GM03348 (cell line): ENCODE measurements at places on chromosomes 1 and 21.

- peak; percentile 32 for DNase-seq
Observed at GRCh38 chr1:172149346-172149745, 271.1 kb upstream of the C1orf105 start.

DNA sequence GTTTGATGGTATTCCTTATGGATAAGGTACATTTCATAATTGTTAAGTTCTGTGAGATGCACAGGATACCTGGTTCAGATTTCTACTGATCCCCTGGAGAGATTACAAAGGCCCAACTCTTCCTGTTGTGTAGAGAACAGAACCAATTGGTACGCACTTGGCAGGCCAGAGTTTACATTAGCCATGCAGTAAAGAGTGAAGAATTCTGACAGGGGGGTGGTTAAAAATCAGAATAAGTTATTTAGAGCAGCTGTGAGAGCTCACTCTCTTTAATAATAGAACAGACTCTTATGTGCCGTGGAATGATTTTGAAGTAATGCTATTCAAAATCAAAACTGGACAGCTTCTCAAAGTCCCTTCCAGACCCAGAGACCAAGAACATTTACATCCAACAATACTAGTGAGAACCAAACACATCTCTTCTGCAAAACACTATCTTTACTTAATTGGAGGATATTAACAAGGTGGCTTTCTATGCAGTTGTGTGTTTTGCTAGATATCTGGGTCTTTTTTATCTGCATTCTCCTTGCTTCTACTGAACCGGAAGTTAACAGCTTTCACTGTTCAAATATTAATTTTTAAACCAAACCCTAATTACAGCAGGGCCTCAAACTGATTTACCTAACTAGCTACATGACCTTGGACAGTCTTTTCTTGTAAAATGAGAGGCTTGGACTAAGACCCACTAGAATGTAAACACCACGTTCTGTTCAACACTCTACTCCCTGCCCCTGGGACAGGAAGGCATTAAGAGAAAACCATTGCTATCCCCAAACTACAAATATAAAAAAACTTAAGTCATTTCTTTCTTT is 4.0 kb downstream of the USP24 start:
- DNase-seq, result no peak

DNA sequence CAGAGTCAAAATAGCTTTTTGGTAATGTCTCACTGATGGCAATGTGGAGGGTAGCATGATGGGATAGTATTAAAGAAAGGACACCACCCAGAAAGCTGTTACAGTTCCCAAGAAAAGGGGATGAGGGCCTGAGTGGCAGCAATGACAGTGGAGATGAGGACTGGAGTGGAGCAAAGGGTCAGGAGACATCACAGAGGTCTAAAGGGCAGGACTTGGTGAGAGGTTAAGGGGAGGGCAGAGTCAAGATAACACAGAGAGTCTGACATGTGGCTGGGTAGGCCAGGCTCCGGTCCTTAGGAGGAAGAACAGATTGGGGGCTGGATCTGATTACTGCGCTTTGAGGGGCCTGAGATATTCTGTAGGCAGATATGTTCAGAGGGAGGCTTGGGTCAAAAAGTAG is 19.3 kb downstream of the ELF3 start:
- DNase-seq, result no peak

- no peak for DNase-seq
Observed at GRCh38 chr21:44074315-44074958, 32.8 kb upstream of the PWP2 start.

DNA sequence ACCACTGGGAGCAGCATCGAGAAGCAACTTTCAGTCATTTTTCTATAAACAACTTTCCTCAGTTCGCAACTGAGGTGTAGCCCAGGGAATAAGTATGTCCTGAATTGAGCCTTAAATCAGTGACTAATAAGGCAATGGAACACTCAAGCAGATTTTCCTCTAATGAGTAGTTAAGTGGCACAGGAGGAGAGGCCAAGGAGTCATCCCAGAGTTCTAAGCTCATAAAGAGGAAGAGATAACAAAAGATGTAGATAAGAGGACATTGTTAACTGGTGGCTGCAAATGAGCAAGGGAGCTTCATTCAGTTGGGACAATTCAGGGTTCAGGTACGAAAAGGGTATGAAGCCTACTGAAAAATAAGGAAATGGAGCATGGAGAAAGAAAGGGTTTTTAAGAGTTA is 64.5 kb downstream of the LRRC40 start:
- no peak for DNase-seq

- DNase-seq, result no peak
Observed at GRCh38 chr1:180975551-180975950, 47.1 kb downstream of the STX6 start.

DNA sequence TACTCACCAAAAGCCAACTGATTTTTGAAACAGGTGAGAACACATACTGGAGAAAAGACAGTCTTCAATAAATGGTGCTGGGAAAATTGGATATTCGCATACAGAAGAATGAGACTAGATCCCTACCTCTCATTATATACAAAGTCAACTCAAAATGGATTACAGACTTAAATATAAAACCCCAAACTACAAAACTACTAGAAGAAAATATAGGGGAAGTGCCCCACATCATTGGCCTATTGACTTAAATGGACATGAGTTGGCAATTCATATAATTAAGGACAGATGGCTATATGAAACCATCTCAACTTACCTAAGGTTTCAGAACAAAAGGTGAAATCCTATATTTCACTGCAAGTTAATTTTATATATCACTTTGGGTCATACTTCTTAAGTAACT is 60.1 kb downstream of the C4BPA start:
- DNase-seq, result no peak

DNA sequence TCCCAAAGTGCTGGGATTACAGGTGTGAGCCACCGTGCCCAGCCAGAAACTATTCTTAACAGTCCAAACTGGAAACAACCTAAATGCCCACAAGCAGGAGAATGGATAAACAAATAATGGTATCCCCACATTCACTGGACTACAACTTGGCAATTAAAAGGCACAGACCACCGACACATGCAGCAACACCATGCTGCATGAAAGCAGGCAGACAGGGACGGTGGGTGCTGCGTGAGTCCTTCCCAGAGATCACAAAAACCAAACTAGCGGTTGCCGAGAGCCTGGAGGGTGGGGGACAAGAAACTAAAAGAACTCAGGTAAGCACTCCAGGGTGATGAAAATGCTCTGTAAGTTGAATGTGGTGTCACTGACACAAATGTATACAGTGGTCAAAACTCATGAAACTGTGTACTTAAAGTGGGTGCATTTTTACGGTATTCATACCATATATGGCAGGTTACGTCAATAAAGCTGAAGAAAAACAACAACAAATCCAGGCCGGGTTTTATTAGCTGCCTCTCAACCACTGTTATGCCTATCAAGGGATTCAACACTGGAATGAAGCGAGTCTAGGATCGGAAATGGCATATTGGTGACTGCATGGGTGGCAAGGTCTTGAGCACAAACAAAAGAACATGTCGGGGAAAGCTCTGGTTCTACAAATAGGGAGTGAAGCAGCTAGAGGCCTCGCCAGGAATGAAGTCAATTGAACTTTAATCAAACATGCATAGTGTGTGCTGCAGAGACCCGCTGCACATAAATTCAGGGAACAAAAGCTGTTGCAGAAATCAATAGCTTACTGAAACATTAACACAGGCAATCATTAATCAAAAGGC is 52.4 kb downstream of the SLC45A1 start:
- peak; percentile 27 for DNase-seq

GRCh38 chr1:192225703-192226102 is 67.4 kb downstream of the RGS18 start:
- DNase-seq, result no peak

DNA sequence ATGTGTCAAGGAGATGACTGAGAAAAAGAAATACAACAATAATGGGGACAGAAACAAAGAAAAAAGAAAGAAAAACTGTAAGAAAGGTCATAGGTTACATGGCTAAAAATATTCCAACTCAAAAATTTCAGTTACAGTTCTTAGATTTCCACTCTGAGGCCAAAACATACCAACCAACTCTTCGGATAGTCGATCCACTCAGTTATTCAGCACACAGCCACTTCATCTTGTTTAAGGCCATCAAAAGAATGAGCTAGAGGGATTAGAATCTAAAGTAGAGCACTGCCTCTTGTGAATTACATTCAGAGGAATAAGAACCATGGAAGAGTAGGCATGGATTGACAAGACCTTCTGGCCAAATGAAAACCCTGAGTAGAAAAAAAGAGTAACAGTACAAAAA is 277.0 kb downstream of the MRPL39 start:
- peak; percentile 31 for DNase-seq

- DNase-seq, result peak; percentile 46
Observed at GRCh38 chr1:206420471-206420870, 49.8 kb upstream of the IKBKE start.

DNA sequence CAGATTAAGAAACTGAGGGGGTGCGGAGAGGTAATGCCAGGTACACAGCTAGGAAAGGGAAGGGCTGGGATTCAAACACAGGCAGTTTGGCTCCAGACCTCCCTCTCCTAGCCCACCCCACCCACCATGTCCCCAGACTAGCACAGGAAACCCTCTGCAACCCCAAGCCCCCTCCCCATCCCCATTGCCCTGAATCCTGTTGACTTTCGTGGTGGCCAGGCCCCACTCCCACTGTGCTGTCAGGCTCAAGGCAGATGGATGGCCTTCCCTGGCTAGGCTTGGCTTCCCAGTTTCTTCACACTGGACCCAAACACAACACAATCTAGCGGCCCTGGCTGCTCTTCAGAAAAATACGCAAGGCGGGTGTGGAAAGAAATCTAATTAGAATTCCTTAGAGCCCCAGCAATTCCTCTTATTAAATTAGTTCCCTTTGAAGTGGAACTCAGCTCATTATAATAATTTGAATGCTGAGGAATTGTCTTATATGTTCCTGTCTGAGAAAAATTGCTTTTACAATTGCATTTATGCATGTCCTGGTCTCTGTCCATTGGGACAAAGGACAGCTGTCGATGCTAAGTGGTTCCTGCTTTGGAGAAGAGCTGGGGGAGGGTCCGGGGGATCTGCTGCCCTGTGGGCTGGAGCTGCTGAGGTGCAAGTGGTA is 97.4 kb downstream of the SYF2 start:
- DNase-seq, result no peak

- peak; percentile 49 for DNase-seq
Observed at GRCh38 chr1:199551967-199552565, 475.4 kb upstream of the NR5A2 start.

DNA sequence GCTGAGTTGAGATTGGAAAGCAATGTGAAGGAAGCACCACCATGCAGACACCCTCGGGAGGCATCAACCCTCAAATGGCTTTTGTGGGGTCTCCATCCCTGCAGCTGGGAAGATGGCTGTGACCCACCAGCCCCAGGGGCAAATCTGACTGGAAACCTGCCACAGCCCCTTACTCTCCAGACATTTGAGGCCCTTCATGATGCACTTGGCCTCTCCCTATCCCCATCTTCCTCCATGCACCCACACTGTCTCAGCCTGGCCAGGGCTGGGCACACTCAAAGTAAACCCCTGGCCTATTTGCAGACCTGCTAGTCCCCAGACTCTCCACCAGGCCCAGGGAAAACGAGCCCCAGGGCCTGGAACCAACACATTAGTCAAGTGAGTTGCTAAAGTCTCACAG is 205.2 kb downstream of the MATN1 start:
- DNase-seq, result no peak

- DNase-seq, result no peak
Observed at GRCh38 chr1:47792779-47793178, 204.4 kb downstream of the TRABD2B start.

DNA sequence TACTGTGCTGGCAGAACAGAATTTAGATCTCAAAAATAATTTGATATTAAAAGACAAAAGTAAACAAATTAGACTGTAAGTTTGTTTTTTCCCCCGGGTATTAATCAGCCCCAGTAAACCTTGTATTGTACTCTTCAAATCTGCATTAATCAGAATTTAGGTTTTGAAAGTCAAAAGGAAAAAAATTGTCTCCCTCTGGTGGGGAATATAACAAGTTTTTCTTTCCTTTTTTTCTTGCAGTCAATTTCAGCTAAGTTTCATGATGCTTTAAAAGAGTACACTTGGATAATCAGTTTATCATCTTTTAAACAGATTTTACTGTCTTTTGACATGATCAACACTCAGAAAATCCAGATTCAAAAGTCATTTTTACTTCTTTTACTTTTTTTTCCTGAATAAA is 134.5 kb upstream of the PKN2 start:
- DNase-seq, result no peak

DNA sequence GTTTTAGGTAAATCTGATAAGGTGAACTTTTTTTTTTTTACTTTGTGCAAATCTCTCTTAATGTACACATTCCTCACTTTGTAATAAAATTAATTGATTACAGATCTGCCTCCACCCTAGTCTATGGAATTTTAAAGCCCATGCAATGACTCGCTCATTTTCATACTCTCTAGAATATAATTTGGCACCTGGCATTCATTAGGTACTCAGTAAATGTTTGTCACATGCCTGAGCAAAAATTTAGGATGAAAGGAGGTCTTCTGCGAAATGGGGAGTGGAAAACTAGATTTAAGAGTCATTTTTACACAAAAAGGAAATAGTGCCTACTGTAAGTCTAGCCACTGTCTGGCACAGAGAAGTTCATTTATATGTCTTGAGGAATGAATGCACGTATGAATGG is 350.1 kb downstream of the DPYD start:
- DNase-seq, result no peak

GRCh38 chr1:55195521-55196233 is 19.5 kb downstream of the USP24 start:
- peak; percentile 27 for DNase-seq

GRCh38 chr1:193944454-193944853 is 758.0 kb upstream of the B3GALT2 start:
- no peak for DNase-seq

DNA sequence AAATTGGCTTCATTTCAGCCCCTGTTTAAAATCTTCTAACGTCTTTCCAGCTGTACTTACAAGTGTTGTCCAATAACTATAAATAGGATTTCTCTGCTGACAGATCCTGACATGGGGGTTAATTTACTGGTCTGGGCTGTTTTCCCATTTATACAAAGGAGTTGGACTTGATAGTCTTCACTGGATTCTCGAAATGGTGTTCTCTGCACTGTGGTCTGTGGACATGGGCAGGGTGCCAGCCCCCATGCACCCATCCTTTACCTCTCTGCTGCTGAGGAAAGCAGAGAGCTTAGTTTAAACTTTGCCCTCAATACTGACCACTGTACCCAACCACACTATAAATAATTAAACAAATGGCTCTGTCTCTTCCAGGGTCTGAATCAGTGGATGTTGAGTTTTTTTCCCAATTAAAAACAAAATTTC is 5.2 kb downstream of the DIO1 start:
- DNase-seq, result peak; percentile 42

GRCh38 chr1:223718850-223719249 is 6.5 kb downstream of the CAPN2 start:
- DNase-seq, result no peak

- DNase-seq, result no peak
Observed at GRCh38 chr1:66464351-66464750, 69.6 kb upstream of the SGIP1 start.

- no peak for DNase-seq
Observed at GRCh38 chr1:55658917-55659316, 443.8 kb upstream of the USP24 start.

DNA sequence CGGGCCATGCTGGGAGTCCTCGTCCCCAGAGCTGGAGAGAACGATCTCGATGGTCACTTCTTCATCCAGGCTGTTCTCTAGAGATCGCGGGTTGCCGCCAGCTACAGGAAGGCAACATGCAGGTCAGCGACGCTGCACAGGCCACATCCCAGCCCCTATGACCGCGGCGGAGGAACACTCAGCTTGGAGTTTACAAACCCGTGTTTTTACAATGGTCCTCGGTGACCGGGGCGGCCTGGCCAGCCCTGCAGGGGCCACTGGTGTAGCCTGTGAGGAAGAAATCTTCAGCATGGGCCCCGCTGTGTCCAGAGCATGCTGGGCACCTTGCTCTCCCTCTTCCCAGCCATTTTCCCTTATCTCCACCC is 30.5 kb downstream of the ZNF496 start:
- DNase-seq, result no peak

GRCh38 chr1:54791880-54792522 is 9.1 kb downstream of the TTC22 start:
- DNase-seq, result no peak
